Activated CD8-positive, alpha-beta memory T cell treated with anti-CD3 and anti-CD28 coated beads, Interleukin-2, amount 50 U/mL, for 48 hours (primary cell): ENCODE measurements at places on chromosomes 2 and 18.

DNA sequence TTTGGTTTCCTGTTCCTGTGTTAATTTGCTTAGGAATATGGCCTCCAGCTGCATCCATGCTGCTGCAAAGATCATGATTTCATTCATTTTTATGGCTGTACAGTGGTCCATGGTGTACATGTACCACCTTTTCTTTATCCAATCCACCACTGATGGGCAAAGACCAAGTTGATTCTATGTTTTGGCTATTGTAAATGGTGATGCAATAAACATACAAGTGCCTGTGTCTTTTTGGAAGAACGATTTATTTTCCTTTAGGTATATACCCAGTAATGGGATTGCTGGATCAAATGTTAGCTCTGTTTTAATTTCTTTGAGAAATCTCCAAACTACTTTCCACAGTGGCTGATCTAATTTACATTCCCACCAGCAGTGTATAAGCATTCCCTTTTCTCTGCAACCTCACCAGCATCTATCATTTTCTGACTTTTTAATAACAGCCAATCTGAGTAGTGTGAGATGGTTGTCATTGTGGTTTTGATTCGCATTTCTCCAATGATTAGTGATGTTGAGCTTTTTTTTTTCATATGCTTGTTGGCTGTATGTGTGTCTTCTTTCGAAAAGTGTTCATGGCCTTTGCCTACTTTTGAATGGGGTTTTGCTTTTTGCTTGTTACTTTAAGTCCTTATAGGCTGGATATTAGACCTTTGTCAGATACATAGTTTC, 19.4 kb downstream of the EXOC6B start:
- no peak for DNase-seq

- DNase-seq: no peak
These were observed 62.0 kb upstream of the NFU1 start for GRCh38 chr2:69499242-69499641.

GRCh38 chr2:180959787-180960186, 20.6 kb upstream of the UBE2E3 start:
- no peak for DNase-seq

GRCh38 chr2:236607471-236608187, 38.0 kb downstream of the ACKR3 start:
- DNase-seq: no peak

DNA sequence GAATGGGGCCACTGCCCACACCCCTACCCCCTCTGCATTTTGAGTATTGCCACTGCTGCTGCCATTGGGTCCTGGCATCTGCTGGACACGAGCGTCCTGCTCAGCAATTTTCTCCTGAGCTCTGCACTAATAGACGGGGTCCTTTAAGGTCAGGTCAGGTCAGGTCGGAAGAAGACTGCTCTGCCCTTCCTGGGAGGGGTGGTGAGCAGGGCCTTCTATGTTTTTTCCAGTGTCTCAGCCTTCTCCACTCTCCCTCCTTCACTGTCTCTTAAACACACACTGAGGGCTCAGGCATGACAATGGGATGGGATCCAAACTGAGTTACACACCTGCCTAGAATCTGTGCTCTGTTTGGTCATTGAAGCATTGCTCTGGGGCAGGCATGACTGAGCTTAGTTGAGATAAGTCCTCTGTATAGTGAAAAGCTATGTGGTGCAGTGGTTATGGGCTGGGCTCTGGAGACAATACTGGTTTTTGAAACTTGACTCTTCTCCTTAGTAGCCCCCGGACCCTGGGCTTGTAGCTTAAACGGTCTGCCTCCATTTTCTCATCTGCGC, 10.6 kb downstream of the MYO1B start:
- no peak for DNase-seq

- DNase-seq: no peak
These were observed 260.4 kb downstream of the MREG start for GRCh38 chr2:215752991-215753390.

DNA sequence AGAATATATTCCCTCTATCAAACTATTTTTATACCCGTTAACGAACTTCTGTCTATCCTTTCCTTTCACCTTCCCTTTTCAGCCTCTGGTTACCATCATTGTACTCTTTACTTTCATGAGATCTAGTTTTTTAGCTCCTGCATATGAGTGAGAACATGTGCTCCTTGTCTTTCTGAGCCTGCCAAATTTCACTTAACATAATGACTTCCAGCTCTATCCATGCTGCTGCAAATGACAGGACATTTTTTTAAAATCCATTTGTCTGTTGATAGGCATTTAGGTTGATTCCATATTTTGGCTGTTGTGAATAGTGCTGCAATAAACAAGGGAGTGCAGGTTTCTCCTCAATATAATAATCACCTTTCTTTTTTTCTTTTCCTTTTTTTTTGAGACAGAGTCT, 8.2 kb upstream of the CCDC195 start:
- DNase-seq: no peak

DNA sequence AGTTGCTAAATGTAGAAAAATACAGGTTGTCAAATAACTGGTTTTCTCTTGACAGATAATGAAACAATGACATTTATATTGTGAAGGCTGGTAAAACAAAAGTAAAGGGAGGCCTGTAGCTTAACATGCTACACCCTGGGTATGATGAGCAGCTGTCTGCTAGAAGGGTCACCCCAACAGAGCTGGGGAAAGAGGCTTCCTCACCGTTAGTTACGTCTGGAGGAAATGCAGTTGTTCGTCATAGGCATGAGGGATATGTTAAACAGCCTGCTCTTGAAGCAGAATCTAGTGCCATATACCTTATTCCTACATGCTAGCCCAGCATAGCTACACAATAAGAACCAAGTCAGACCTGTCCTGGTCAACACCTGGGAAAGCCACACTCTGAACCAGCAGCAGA, 49.9 kb downstream of the LPIN2 start:
- no peak for DNase-seq

- DNase-seq: no peak
These were observed 28.2 kb downstream of the SDC1 start for GRCh38 chr2:20196657-20197161.

- no peak for DNase-seq
These were observed 144.3 kb downstream of the C1D start for GRCh38 chr2:67918471-67918870.
